Left renal cortex interstitium (tissue), 4 donors: ENCODE measurements at places on chromosomes 13 and 19.
A peak's percentile ranks its signal among the peaks of the same experiment; 100 is the strongest.

DNA sequence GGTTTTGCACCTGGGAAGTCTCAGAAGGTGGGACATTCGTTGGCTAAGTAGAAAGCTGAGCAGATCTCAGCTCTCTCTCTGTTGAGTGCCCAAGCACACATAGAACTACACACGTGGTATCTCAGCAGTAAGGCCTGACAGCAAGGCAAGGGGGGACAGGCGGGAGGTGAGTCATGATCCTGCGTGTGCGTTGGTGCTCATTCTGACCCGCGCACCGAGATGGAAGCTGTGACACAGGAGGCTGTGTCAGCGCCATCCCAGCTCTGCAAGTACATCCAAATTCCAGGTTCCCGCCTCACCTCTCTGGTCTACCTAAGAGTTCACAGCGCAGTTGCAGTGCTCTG, 135.7 kb downstream of the USP12 start:
- no peak for DNase-seq

DNA sequence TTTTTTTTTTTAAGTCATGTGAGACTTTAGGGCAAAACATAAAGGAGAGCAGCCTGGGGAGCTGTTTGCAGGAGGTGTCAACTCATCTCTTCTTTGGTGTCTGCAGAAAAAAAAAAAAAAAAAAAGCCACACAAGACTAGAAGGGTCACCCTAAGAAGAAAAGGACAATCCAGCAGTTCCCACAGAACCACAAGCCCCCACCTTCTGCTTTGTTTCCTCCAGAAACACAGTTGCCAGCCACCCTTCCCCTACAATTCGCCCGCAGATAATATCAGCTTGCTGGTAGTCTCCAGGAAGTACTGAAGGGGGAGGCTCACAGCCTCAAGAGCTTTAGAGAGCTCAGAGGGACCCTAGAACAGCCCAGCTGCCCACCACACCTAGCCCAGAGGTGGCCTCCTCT, 22.3 kb upstream of the ZBTB7A start:
- no peak for DNase-seq

GRCh38 chr19:2770055-2771013, 12.7 kb downstream of the SGTA start:
- peak; percentile 60 for DNase-seq

DNA sequence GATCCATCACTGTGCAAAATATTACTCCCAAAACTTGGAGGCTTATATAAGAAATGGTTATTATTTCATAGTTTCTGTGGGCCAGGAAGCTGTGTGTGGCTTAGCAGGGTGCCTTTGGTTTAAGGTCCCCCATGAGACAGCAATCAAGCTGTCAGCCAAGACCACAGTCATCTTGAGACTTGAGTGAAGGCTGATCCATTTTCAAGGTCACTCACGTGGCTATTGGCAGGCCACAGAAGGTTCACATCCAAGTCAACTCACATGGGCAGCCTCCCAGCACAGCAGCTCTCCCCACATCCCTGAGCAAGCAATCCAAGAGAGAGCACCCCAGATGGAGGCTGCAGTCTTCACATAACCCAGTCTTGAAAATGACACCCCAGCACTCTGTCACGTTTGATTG, 537.4 kb downstream of the MYO16 start:
- DNase-seq, result no peak

- DNase-seq, result no peak
Measured at GRCh38 chr19:37313335-37313627, 57.6 kb upstream of the ZNF527 start.

- no peak for DNase-seq
Measured at GRCh38 chr13:109408591-109409382, 377.6 kb downstream of the IRS2 start.
